ENCODE measurements at places on chromosomes 4 and X.

- DNase-seq, result no peak
Measured at GRCh38 chrX:13376857-13377549, 57.1 kb upstream of the ATXN3L start.

GRCh38 chrX:649166-649565, 18.6 kb downstream of the SHOX start:
- no peak for DNase-seq

DNA sequence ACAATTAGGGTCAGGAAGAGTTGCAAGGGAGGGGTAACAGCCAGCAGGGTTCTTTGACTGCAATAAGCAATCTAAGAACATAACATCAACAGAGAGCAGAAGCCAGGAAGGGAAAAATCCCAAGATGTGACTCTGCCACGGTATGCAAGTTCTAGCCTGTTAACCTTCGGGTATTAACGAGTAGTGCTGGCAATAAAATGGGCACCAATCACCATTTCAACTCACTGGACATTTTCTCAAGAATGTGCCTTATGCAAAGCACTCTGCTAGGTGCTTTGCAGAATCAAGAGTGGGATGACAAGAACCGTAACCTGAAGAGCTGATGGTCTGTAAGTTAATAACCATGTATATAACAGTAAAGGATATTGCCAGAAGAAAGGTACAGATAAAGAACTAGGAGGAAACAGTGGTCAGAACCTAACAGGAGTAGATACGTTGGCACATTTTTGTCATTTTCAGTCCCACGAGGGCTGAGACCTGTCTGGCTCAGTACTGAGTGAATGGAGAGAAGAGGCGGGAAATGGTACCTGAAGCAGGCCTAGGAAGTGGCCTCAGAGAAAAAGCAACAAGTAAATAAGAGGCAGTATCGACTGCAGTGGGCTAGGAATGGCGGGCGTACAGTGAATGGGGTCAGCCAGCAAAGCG, 2.7 kb downstream of the ELOVL6 start:
- no peak for DNase-seq

DNA sequence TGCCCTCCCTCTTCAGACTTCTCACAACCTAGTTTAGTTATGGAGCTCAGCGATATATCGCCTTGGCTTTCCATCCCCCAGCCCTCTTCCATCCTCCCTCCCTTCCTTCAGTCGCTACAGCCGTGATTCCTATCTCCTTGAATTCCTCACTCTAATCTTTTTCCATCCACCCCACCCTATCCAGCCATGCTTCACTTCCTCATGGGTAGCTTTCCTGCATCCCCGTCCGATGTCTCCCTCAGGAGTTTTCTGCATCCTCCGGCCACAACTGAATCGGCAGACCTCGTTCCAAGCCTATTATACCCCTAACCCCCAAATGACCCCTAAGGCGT, 456 bp downstream of the SNX12 start:
- no peak for DNase-seq

GRCh38 chr4:6280365-6280996, 10.8 kb downstream of the WFS1 start:
- DNase-seq, result no peak

DNA sequence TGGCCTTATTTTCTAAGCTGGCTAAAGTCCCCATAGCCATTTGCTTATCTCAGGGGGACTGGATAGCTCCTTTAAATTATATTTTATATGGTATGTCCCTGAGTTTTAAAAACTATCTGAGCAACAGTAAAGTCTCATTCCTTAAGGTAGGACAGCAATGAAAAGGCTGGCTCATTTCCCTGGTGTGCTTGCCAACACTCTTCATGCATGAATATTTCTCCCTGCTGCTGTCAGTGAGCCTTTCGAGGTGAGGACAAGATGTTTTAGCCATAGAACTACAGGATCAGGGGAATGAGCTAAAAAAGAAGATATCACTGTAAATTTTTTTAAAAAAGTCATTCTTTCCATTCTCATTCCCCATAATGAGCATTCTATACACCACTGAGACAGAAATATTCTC, 427.3 kb upstream of the FAM241A start:
- DNase-seq, result no peak

- no peak for DNase-seq
Measured at GRCh38 chr4:118774989-118775388, 60.9 kb downstream of the SEC24D start.

GRCh38 chr4:31715302-31715701, 995.1 kb downstream of the PCDH7 start:
- no peak for DNase-seq

DNA sequence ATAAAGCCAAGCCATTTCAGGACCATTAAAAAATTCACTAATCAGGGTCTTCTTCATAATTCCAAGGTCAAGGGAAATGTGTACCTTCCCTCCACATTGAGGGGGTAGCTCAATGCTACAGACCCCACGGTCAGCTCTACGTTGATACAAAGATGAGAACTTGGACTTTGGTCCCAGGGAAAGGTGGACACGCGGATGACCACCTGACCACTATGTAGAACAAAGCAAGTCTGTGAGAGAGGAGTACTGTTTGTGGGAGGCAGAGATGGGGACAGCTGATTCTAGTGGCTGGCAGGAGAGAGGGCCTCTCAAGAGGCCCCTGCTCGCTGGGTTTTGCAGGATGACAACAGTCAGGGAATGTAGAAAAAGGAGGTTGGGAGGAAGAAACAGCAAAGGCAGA, 58.0 kb downstream of the SLC2A9 start:
- DNase-seq, result no peak

DNA sequence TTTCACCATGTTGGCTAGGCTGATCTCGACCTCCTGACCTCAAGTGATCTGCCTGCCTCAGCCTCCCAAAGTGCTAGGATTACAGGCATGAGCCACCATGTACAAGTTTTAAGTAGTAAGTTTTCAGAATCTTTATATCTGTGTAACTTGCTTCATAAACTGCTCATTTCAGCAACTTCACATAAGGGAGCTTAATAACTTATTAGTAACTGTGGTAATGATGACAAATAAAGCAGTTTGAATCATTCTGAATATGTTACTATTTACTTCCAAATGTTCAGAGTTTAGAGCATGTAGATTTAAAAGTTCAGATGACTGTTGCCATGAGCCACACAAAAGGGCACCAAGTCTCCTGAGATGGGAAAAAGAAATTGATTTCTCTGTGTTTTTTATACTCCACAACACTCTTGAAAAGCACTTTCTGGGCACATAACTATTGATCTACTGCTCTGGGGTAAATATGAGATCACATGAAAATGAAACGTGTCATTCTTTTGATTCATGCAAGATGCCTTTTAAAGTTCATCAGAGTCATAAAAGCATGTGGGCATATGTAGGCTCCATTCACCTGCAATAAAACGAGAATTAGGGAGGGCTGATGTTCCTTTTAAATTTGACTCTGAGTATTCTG, 14.1 kb upstream of the CA5B start:
- no peak for DNase-seq

GRCh38 chr4:123555807-123556273, 159.2 kb downstream of the SPRY1 start:
- DNase-seq, result no peak

DNA sequence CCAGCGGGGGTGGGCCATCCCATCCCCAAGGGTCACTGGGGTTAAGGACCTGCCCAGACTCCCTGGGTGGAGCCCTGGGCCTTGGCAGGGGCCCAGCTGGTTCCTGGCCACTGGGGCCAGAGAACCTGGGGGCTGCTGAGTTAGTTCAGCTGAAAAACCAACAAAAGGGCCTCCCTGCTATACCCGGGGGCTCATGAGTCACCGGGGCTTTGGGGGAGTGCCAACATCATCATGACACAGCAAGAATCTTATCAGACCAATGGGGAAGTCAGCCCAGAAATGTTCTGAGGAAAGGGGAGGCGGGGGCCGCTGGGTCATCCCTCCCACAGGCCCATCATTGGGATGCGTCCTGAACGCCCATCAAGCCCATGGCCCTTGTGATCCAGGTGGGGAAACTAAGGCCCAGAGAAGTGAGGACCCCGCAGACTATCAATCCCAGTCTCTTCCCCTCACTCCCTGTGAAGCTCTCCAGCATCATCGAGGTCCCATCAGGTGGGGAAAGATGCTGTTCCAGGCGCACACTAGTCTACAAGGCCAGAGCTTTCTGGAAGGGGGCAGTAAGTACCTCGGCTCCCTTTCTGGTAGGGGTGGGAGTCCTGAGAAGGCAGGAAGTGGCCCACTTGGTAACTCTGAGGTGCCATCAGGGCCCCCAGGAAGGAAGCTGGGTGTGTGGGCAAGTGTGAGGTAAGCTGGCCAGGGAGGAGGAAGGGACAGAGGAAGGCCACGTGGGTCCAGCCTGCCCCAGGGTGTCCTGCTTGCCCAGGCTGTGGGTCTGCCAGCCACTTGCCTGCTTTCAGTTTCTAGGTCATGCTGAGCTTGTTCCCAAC, 4.5 kb downstream of the G6PD start:
- peak; percentile 73 for DNase-seq

GRCh38 chr4:188660796-188661195, 521.6 kb downstream of the TRIML1 start:
- DNase-seq, result no peak

DNA sequence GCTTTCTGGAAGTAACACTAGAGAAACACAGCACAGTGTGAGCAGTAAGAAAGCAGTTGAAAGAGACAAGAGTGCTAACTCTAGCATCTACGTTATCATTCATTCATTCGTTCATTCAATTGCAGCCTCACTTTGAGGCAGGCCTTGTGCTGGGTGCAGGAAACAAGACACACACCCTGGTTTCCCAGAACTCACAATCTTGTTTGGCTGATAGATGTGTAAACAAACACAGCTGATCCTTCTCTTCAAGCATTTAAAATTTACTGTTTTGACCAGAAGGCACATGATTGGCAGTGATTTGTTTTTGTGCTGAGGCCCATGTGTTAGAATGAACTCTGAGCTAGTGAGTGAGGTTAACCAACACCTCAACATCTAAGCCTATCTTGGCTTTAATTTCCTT, 20.4 kb upstream of the TBC1D9 start:
- no peak for DNase-seq

DNA sequence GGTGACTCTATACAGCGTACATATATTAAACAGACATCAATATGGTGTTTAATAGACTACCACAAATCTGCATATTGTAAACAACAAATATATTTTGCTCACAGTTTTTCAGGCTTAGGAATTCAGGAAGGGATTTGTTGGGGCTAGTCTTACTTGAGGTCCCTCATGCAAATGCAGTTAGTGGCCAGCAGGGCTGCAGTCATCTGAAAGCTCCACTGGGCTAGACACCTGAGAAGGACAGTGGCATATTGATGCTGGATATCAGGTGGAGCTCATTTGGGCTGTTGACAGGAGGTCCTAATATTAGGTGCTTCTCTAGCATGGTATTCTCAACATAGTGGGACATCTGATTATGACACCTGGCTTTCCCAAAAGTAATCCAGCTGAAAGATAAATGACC, 493.8 kb upstream of the PABPC4L start:
- no peak for DNase-seq

DNA sequence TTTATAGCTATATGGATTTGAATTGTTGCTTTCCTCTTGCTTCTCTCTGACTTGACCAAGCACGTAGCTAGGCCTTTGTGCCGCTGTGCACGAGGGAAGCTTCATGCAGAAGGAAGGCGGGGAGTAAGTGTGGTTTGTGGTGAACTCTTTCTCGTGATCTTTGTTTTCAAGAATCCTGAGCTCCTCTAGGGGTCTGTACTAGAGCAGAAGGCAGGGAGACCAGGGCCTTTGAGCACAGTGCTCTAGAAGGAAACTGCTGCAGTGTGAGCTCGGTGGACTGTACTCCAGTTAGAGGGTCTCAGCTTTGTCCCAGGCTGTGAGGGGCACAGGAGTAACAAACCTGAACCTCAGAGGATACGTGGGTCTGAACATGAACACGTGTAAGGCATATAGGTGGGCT, 49.0 kb downstream of the AGA start:
- peak; percentile 44 for DNase-seq

DNA sequence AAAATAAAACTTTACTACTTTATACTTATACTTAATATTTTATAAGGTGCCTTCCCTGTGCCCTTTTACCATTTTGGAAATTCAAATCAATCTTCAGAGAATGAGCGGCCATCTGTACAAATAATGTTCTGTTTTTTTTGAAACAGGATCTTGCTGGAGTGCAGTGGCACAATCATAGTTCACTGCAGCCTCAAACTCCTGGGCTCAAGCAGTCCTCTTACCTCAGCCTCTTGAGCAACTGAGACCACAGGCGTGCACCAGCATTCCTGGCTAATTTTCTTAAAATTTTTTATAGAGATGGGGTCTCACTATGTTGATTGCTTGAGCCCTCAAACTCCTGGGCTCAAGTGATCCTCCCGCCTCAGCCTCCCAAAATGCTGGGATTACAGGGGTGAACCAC, 53.5 kb downstream of the FAM114A1 start:
- no peak for DNase-seq

GRCh38 chrX:110258552-110258951, 59.3 kb downstream of the AMMECR1 start:
- DNase-seq, result no peak

DNA sequence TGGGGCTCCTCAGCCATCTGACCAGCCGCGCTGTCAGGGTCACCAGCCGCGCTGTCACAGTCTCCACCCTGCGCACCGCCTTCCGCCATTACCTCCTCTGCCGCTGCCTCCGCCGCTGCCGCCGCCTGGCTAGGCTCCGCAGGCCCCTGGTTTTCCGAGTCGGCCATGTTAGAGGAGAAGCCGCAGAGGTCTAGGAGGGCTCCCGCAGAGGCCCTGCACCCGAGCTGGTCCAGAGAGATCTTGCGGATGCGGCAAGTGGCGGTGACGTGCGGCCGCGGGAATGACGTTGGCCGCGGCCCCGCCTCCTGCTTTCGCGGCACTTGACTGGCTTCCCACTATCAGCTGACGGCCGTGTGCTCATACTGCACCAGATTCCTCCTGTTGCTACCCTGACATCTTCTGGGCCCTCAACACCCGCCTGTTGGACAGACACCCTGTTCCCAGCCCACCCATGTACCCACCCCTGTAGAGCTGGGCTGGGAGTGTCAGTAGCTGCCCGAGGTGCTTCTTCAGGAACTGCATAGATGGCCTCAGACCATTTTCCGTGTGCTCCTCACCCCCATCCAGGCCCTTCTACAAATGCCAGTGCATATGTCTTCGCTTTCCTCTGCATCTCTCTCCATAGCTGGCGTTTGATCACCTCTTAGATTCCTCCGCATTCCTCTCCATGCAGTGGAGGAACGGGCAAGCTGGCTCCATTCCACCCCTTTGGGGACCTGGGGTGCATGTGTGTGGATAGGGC, at the start of gene NAP1L5:
TSS of gene NAP1L5 (minus strand) at position 242 of the 742 bp plus-strand sequence. CDS start at position 167, 75 bp downstream.
- DNase-seq, result peak; percentile 86

DNA sequence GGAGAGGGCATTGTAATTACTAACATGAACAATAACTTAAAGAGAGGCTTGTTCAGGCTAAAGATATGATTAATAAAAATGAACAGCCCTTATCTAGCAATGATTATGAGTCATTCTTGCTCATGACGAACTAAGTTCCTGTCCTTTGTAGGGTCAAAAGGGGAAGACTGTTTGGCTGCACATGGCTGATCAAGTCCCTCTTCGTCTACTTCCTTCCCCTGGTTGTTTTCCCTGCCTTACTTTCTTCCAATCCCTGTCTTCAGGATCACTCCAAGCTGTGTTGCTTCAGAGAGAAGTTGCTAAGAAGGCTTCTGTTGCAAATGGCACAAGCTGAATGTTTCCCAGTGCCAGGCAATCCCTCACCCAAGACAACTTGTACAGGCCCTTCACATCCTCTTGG, 115.0 kb upstream of the HS3ST1 start:
- DNase-seq, result no peak

GRCh38 chr4:150164055-150164454, 85.8 kb downstream of the DCLK2 start:
- DNase-seq, result no peak

- no peak for DNase-seq
Measured at GRCh38 chr4:26611372-26611771, 27.5 kb downstream of the TBC1D19 start.

- no peak for DNase-seq
Measured at GRCh38 chrX:105837232-105837631, 14.9 kb downstream of the NRK start.
